Inflammatory macrophage treated with lipopolysaccharide for 4 hours (primary cell): ENCODE measurements at places on chromosomes 7 and 10.

DNA sequence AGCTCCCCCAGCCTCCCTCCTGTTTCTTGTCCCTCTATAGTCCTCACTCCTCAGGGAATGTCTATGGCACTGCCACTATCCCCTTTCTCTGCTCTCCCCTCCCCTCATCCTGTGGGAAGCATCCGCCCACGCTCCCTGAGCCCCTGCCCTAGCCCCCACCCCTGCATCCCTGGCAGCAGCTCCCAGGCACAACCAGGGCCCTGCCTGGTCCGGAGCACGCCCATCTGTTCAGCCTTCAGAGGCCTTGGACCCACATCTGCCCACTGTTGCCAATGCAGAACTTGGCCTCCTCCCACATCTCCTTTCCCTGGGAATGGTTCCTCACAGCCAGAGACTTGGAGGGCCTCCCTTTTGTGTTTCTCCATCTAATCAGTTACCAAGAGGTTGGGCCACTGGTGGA is 20.4 kb upstream of the TBRG4 start:
- no peak for DNase-seq

GRCh38 chr7:135330088-135330487 is 96.5 kb downstream of the STRA8 start:
- DNase-seq, result no peak

GRCh38 chr10:32104181-32104580 is 48.0 kb upstream of the KIF5B start:
- DNase-seq, result no peak

- no peak for DNase-seq
These were observed 5.6 kb upstream of the NUP205 start for GRCh38 chr7:135552148-135552547.

DNA sequence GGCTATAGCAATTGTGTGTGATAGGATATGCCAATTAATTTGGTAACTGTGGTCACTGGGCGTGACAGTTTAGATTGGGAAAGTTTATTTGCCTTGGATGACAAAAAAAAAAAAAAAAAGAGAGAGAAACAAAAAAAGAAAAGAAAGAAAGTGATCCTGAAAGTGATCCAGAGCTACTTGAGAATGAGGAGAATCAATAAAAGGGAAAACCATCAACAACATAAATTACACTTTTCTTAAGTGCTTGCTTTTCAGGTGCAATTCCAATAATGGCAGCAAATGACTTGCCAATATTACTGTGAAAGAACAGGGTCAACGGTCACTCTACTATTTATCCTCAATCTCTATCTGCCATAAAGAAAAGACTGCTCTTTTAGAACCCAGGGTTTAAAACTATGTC is 191.8 kb upstream of the SEMA3C start:
- DNase-seq, result no peak

GRCh38 chr10:22464966-22465629 is 119.8 kb downstream of the SPAG6 start:
- DNase-seq, result no peak

- peak; percentile 77 for DNase-seq
These were observed 45.5 kb downstream of the DPYSL4 start for GRCh38 chr10:132232023-132232951.

DNA sequence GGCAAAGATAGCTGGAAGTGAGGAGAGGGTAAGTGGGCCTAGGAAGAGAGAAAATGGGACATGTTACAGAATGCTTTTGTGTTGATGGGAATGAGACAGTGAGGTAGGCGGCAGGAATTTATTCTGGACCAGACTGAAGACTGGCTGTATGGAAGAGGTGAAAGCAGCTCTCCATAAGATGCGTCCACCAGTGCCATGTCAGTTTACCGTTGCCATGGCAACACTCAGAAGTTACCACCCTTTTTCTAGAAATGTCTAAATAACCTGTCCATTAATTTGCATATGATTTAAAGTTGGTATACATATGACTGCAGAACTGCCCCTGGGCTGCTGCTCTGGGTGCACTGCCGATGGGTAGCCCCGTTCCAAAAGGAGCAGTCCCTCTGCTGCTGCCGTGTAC is 46.7 kb downstream of the RAB18 start:
- no peak for DNase-seq

DNA sequence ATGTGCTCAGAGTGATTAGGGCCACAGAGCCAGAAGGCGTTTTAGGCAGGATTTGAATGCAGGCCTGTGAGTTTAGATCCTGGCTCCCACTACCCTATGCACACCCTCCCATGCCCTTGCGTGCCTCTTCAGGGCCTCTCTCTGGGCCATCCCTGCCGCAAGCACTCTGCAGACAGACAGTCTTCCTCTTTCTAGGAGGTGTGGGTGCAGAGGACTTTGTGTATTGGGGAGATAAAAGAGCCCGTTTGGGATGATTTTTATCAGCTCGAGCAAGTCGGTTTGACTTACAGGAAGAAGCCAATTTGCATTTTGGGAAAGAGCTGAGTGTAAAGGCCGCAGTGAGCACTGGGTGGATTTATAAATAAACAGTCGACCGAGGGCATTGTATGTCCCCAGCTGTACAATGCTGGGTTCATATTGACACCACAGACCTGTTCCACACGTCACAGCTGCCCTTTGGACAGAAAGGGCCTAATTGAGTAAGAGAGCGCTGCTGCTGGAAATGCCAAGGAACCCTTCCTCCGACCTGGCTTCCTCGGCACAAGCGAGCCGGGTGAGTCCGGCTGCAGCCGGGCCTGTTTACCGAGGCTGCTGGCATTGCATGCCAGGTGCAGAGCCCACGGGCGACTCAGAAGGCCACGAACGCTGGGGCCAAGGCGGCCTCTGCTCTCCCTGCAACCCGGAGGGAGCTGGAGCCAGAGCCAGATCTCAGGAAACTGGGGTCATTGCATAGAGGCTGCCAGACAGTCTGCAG is 25.1 kb downstream of the ZMIZ1 start:
- peak; percentile 53 for DNase-seq

GRCh38 chr10:8061274-8062211 is 7.1 kb downstream of the GATA3 start:
- DNase-seq, result no peak

GRCh38 chr7:129739427-129739826 is 127.9 kb downstream of the NRF1 start:
- peak; percentile 17 for DNase-seq

- DNase-seq, result no peak
These were observed 119.5 kb downstream of the CFAP58 start for GRCh38 chr10:104472957-104473745.

- peak; percentile 3 for DNase-seq
These were observed 80.1 kb downstream of the ZFAND4 start for GRCh38 chr10:45592432-45592831.

- peak; percentile 74 for DNase-seq
These were observed 15.1 kb downstream of the LSMEM1 start for GRCh38 chr7:112495810-112496462.

DNA sequence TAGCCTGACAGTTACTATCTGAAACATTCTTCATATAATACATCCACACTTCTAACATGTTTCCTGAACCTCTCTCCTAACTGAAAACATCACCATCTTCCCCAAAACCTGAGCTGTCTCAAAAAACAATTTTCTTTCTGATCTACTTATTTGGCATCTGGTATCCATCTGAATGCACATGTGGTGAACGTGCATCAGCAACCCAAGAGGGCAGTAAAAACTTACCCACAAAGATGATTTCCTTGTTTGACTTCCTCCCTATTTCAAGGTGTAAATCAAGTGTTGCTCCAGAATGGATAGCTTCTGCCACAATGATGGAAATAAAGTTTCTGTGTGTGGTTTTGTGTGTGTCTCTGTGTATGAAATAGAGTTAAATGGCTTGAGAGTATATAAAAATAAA is 500.4 kb downstream of the MAGI2 start:
- DNase-seq, result no peak

DNA sequence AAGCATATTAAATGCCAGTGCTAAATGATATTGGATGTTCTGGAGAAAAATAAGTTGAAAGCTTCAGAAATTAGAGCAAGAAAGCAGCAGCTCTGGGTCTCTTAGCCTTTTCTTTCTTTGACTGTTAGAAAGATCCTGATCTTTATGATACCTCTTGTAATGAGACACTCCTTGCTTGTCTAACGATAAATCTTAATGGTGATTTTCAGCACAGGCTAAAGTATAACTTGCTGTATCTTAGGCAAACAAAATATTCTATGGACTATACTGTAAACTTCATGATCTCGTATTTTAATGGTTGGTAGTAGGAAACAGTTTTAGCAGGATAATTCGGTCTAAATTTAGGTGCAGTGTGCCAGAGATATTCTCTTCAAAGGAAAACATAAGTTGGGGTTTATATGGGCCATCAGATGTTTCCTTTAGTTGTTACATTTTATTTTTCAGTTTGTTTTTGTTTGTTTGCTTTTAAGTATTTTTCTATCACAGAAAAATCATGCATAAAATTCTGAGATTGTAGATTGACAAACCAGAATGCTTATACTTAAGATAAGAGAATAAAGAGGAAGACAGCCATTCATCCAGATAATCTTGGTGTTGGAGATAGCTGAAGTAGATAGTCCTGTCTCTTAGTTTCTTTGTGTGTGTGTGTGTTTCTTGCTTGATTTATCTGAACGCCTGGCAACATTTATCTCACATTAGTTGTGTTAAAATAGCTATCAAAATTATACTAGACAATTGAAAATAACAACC is 4.7 kb downstream of the CASD1 start:
- DNase-seq, result no peak

GRCh38 chr7:51016546-51016945 is 233.8 kb upstream of the GRB10 start:
- DNase-seq, result no peak

DNA sequence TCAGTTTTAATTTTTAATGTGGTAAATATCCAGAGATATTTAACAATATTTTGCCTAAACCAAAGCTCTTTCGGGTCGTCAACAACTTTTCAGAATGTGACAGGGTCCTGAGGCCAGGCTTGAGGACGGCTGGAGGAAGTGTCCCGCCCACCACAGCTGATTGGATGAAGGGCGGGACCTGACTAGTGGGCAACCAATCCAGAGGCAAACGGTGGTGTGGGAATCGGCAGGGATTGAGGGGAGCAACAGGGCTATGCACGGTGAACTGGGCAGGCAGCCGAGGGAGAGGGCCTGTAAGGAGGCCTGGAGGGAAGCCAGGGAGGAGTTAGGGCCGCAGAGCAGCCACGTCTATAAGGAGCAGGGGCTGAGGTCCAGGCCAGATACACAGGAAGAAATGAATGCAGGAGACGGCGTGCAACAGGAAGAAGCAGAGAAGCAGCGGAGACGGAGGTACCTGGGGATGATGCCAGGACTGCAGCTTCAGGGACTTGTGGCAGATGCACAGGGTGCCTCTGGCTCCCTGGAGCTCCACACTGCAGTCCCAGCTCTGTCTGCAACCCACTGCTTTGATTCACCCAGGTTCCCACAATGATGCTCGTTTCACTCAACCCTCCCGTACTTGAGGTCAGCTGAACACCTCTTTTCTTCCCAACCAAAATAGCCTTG is 46.1 kb upstream of the ZMIZ1 start:
- peak; percentile 16 for DNase-seq

DNA sequence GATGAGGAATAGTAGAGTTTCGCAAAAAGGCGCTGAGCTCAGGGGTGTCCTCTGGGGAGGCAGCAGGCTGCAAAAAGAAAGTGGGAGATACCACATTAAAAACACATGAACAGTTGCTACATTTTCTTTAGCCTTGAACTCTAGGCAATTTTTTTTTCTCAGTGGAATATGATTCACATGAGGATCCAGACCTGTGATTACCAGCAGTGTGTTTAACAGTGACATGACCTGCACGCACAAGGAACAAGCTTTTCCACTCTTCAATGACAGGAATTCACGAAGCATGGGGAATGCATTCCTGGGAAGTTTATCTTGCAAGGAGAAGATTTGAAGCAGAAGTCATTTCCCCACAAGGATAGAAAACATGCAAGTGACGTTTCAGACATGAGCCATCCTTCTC is 161.6 kb downstream of the ITGA8 start:
- no peak for DNase-seq

- peak; percentile 83 for DNase-seq
These were observed 182.5 kb upstream of the AKR1E2 start for GRCh38 chr10:4643471-4643870.

- no peak for DNase-seq
These were observed 59.6 kb upstream of the AKR1E2 start for GRCh38 chr10:4766454-4766853.
